ENCODE measurements at places on chromosomes 1 and 21.

DNA sequence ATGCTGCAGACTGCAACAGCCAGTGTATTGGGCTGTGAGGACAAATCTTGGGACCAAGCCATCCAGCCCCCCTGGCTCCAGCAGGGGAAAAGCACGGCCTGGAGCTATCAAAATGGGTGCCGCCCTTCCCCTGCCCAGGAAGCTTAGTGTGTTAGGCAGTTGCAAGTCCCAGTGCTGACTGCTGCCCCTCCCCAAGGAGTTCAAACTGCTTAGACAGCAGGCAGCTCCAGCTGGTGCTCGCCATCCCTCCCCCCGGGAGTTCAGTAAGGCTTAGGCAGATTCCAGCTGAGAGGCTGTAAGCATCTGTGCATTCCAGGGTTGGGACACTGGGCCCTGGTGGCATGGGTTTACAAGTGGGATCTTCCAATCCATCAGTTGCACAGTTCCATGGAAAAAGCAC, 579.6 kb upstream of the NR5A2 start:
- no peak for DNase-seq

DNA sequence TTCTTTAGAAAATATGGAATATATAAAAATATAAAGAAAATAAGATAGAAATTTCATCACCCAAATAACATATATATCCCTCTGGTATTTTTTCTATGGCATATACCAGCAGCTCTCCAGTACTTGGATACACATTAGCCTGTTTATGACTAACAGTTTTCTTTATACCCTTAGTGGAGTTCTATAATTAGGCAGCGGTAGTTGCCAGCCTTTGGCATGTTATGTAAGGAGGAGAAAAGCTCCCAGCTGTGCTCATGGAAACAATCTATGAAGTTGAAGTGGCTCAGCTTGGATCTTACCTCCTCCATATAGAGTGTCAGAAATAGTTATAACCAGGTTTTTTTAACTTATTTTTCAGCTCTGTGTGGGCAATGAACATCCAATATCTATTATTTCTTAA, 1636.8 kb downstream of the AMY1C start:
- no peak for DNase-seq

DNA sequence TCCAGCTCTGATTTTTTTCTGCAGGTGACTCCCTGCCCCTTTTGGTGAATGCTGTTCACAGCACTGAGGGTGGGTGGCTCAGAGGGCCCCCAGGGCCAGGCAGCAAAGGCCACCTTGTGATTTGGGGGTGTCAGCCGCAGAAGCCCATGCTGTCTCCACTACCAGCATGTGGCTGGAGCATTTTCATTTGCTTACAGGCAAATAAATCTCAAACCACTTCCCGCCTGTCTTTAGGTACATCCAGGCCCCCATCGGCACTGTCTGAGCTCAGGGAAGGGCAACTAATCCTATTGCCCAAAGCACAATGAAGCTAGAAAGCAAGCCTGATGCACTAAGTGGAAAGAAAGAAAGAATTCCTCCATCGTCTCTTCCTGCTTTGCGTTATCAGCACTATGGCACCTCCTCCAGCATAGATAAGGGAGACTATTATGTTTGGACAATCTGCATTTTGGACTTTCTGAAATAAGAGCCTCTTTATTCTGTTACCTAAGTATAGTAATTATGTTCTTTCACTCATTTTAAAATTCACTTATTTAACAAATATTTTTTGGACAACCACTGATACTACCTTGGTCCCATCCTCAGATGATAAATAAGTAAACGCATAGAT, 100.5 kb upstream of the TLR5 start:
- DNase-seq, result no peak

DNA sequence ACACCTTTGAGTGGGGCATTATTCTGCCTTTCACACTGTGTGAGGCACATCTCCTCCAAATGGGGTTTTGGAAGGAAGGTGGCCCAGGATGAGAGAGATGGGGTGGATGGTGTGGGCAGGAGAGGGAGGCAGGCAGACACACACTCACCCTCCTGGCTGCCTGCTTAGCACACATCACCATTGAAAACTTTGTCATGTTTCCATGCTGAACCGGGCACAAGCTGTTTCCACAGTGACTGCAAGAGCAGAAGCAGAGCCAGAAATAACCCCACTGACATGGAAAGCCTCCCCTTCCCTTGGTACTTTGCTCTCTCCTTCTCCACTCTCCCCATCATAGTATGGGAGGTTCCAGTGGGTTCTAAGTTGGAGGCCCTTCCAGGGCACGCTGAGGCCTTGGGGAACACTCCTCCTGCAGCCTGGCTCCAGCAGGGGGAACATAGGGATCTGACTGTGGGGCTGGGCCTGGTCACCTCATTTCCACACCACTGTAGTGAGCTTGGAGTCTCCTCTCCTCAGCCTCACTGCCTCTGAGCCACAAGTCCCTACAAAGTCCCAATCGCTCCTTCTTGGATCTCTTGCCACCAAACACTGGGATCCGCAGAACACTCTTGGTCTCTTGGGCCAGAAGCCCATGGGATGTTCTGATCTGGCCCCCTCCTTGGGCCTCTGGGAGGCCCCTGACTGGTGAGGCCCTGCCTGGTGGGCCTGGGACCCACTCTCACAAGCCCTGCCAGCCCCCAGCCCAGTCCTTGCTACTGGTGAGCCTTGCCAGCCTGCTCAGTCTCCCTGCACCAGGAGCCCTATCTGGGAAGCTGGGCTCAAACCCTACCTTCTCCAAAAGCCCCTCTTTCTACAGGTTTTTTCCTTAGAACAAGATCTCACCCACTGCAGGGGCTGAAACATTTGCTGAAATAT, 163.0 kb upstream of the EDN2 start:
- no peak for DNase-seq

DNA sequence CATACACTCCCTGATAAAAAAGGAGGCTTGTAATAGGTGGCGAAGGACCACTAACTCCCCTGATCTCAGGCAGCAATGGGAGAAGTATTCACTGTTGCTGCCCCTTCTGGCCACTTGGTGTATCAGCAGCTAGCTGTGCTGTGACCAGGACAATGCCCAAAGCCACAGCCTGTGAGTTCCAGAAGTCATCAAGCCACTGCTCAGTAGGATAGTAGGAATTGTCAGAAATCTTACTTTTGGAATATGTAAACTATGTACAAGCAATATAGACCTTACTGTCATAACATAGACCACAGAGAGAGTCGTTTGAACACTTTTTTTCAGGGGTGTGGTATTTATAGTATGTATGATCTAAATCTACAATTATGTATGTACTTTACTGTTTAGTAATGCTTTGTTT, 248.3 kb upstream of the CAMK1G start:
- DNase-seq, result peak; percentile 5

DNA sequence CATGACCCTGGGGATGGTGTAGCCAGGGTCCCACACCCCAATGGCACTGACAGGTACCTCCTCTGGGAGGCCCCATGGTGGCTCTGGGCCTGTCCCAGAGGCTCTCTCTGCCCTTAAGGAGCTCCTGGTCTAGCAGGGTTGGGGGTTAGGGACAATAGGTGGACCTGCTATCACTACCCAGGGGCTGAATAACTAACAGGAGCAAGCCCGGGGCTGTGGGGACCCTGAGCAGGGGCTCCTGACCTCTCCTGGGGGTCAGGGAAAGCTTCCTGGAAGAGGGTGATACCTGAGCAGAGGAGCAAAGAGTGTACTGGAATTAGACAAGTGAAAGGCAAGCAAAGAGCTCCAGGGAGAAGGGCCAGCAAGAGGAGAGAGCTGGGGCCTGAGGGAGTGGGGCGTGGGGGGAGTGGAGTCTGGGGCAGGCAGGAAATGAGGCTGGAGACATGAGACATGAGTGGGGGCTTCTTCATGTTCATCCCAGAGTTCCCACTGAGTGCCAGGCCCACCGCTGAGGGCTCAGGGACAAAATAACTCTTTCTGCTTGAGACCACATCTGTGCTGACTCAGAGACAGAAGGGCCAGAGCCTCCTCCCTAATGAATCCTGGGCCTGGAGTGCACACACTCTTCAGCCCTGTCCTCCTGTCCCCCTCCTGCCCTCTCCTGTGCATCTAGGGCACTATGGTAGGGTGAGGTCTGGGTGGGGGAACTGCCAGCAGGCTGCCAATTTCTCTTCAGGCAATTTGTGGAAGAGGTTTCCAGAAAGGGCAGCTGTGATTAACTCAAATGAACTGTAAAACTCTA, 517.6 kb downstream of the PTPRU start:
- DNase-seq, result no peak

All from SW 1271 (cell line).